NCI-H187 (cell line): ENCODE measurements at places on chromosomes 4 and X.

DNA sequence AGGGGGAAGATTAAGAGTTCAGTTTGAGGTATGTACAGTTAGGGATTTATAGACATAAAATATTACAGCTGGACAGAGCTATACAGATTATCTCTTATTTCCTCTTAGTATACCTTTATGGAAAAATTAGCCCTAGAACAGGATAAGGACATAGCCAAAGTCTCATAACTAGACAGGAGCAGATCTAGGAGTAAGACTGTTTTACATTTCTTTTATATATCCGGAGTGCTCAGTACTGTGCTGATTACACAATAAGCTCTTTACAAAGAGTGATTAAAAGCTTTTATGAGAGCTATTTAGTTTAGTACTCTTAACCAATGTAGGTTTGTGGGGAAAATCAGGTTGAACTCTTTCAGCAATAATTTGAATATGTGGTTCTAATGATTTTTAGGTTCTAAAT is 105.8 kb downstream of the TBX22 start:
- DNase-seq: no peak

DNA sequence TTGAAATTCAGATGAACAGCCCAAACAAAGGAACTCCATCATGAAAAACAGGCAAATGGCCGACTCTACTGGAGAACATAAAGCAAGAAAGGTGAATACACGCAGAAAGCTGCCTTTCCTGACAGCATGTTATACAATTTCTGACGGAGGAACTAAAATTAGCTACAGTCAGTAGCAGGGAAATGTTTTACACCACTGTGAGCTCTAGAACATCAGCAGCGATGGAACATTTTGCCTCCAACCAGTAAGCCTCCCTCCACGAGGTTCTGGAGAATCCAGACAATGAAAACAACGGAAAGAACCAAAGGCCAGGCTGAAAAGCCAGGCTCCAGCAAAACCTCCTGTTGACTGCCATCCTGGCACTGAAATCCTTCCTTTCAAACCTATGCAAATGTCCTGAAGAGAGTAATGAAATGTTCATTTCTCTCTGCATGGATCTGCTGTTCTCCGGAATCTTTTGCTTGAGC is 78.9 kb downstream of the IRF2 start:
- no peak for DNase-seq

- no peak for DNase-seq
These were observed 68.2 kb downstream of the DMP1 start for GRCh38 chr4:87718217-87718835.

- DNase-seq: no peak
These were observed 13.9 kb upstream of the SEC24B start for GRCh38 chr4:109419679-109420078.

DNA sequence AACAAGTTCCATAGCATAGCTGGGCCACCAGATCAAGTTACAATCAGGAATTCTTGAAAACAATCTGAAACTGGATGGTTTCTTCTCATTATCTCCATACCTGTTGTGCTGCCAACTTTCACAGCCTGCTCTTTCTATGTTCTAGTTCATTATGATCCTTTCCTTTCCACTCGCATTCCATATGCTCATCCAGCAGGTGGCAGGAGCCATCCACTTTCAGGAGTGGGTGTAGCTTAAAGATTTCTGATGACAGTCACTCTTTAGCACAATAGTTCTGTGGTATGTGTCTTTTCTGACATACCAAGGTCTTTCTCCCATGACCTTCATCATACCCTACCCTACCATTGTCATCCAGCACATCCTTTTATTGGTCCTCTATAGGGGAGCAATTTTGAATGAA is 46.4 kb downstream of the PAGE2 start:
- DNase-seq: no peak

- DNase-seq: no peak
These were observed 118.3 kb downstream of the KCNIP4 start for GRCh38 chr4:21830272-21830671.

DNA sequence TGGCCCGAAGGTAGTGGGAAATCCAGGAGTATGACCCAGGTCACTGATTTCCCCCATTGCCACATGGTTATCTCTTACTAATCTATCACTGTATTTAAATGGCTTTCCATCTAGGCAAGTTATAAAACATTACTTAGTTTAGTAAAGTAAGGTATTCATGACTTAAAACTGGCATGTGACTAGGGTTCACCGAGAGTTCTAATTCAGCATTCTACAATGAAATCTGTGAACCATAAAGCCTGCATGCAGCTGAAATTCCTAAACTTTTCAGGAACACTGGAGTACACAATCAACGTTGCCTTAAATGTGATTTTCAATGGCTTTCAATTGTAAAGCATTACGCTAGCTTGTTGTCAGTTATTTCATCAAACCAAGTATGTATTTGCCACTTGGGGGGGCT is 22.7 kb upstream of the PRPS2 start:
- DNase-seq: no peak

DNA sequence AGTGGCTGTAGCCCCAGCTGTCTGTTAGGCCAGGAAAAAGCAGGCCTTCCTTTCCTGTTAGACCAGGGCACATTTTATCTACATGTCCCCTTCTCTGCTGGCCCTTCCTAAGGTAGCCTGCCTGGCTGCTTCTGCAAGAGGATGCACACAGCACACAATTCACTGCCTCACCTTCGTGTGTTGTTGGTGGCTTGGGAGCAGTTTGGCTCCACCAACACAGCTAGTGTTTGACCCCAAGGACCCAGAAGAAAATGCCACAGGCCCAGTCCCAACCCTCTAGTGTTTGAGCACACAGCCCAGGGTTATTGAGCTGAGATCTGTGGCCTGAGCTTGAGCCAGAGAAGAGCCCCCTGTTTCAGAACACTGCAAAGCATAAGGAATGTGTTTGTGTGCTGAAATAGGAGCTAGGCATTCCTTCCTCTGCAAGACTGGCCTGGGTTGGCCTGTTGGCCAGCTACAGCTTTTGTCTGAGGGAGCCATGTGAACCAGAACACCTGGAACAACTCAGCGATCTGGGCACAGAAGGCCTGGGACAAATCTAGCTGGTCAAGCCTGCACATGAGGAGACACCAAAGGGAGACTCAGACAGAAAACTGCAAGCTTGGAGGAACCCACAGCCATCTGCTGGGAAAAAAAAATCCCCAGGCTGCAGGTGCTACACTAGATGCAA is 26.4 kb downstream of the MAGEE1 start:
- no peak for DNase-seq

DNA sequence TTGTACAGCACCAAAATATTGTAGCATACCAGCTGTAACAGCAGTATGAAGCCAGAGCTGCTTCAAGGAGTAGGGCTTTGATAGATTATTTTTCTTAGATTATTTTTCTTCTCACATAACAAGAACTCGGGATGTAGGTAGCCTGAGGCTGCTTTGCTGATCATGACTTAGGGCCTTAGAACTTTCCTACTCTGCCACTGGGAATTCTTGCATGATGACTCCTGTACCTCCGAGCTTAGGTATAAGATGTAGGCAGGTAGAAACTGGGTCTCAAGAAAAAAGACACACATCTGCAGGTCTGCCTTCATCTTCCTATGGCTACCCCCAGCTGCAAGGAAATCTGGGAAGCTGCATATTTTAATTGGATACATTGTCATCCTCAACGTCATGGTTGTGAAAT is 115.9 kb upstream of the PNPLA4 start:
- no peak for DNase-seq

- no peak for DNase-seq
These were observed 349.2 kb downstream of the ADGRL3 start for GRCh38 chr4:61549336-61549735.

DNA sequence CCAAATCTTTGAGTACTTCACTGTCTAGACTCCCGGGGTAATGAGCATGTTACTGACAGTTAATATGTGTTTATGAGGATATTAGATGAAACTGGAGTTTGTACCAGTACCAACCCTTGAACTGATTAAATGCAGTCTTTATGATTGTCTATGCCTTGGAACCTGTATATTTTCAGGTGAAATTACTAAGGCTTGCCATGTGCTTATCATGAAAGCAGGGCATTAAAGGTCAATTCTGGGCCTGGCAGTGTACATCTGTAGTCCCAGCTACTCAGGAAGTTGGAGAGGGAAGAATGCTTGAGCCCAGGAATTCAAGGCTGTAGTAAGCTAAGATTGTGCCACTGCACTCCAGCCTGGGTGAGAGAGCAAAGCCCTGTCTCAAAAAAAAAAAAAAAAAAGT is 27.6 kb downstream of the PHEX start:
- DNase-seq: no peak
